Kidney (tissue), 22 donors: ENCODE measurements at places on chromosomes 7 and 10.
A peak's percentile ranks its signal among the peaks of the same experiment; 100 is the strongest.

GRCh38 chr7:44764665-44765578, 16.3 kb downstream of the ZMIZ2 start:
- no peak for DNase-seq

- no peak for DNase-seq
Measured at GRCh38 chr7:134836447-134836846, 57.0 kb downstream of the CALD1 start.

GRCh38 chr7:43694399-43694748, 34.9 kb downstream of the COA1 start:
- no peak for DNase-seq

DNA sequence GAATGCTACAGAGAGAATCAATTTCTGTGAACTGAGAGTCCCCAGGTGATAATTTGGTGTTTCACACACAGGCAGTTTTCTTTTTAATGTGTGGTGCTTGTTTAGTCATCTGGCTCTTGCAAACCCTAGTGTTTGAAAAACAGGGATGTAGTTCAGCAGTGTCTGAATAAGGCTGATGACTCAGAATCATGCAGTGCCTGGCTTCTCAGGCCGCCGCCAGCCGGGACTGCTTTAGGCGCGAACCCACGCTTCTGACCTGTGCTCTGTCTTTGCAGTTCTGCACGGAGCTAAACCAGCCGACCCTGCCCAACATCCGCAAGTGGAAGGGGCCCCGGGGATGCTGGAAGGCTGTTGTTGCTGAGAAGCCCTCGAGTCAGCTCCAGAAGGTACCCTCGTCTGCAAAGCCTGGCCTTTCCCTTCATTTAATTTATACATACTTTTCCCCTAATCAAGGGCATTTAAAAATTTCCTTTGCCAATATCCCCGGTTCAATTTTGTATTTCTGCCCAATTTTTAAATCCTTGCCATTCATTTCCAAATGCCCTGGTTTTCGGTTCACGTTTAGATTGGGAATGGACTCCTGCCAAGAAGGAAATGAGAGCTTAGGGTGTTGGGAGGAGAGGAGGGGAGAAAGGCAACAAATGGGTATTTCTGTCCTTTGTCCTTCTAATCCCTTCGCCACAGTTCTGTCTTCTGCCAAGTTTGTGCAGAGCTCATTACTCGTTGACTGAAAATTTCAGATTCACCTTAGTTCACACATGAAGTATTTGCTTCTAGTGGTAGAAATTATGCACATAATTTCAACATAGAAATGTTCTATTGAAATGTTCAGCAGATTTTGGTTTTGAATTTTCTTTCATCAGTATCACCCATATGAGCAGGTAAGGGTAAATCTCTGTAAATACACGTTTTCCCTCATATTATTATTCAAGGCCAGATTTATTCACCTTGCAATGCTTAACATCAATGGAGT, 108.5 kb upstream of the ANLN start:
- DNase-seq = peak; percentile 52

DNA sequence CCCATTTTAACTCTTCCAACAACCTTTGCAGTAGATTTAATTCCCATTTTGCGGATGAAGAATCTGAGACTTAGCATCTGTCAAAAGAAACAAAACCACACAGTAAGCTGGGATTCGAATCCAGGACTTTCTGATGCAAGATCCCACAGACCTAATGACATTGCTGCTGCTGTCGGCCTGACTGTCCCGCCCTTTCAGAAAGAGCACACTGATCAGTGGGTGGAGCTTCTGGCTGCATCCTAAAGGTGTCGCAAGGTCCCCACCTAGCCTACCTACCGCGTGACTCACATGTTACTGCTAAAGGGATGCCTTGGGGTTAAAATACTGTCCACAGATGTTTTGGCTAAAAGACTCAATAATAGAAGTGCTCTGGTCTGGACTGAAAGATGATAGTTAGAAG, 134.7 kb downstream of the EMX2 start:
- no peak for DNase-seq

GRCh38 chr10:36345807-36346206, 703.7 kb upstream of the FZD8 start:
- DNase-seq = no peak

- no peak for DNase-seq
Measured at GRCh38 chr10:5910323-5911100, 20.5 kb downstream of the FBH1 start.

DNA sequence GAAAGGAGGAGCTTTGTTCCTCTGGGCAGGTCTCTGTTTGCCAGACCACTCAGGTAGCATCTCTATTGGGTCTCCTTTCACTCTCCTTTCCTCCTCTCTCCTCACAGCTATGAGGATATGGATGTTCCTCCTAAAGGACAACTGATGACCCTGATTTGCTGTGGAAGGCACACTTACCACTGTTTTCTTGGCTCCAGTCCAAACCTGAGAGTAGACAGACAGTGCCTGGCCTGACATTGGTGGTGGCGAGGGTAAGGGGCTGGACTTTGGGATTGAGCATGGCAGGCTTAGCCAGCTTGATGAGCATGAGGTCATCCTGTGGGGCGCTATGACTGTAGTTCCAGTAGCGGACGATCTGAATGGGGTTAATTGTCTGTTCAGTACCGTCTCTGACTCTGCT, 3.6 kb downstream of the PRSS37 start:
- no peak for DNase-seq

DNA sequence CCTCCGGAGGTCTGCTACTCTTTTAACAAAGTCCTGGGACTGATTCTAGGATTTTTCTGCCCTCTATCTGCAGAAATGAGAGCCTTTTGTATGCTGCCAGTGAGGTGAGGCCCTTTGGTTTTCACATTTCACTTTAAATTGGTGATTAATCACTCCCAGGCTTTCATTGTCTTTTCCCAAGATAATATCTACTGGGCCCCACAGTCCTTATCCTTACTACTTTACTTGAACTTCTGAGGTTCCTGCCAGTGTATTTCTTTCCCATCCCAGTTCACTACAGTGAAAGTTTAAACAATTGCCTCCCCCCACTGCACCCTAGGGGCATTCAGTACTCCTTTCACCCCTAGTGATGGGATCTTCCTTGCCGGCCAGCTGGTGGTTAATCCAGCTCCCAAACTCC, 127.4 kb upstream of the INHBA start:
- DNase-seq = no peak

DNA sequence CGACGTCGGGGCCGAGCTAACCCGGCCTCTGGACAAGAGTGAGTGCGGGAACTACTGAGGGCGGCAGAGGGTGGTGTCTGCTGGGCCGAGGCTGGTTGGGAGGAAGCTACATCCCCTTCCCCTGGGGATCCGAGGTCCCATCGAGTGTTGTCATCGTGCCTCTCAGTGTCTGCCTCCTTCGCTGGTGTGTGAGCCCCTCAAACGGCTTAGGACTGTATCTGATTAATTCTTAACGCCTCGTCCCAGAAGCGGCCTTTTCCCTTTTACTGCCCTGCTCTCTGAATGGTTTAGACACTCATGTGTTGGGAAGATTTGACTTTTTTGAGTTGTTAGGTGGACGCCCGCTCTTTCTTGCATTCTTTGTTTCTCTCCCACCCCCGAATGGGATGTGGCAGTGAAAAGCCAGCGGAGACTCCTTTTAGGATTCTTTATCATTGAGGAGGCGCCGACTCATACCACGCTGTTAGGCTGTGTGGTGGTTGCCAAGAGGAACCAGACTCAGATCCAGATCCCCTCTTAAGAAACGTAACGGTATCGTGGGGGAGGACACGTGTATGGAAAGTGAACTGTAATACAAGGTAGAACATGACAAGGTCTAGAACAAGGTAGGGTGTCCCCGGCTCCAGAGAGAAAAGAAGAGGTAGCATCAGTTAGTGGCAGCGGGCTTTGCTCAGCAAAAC, 631 bp downstream of the SUPV3L1 start:
- DNase-seq = no peak

DNA sequence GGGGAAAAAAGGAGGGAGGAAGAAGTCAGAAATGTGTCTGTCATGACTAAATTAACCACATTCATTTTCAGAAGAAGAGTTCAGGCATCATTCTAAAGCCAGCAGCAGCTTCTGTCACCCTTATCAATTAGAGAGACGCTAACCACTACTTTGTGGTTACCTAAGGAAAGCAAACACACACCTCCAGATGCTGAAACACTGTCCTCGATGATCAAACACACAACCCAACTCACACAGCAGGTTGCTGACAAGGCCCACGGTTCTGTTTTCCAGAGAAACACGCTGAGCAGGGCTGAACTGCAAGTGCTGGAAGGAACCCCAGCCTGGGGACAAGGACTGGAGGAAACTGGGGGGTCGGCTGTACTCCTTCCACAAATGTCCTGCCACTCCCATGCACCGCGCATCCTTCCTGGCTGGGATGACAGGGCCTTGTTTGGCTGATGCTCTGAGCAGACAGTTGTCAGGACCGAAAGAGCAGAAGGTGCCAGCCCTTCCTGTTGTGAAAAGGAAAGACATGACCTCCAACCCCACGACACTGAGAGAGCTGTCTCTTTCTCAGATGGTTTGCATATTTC, 36.6 kb downstream of the PRKCQ start:
- no peak for DNase-seq

GRCh38 chr10:24944512-24945255, 7.7 kb downstream of the PRTFDC1 start:
- no peak for DNase-seq

GRCh38 chr7:148503900-148504487, 86.6 kb upstream of the C7orf33 start:
- peak; percentile 60 for DNase-seq

GRCh38 chr10:99457813-99458212, 27.4 kb upstream of the GOT1 start:
- DNase-seq = no peak

DNA sequence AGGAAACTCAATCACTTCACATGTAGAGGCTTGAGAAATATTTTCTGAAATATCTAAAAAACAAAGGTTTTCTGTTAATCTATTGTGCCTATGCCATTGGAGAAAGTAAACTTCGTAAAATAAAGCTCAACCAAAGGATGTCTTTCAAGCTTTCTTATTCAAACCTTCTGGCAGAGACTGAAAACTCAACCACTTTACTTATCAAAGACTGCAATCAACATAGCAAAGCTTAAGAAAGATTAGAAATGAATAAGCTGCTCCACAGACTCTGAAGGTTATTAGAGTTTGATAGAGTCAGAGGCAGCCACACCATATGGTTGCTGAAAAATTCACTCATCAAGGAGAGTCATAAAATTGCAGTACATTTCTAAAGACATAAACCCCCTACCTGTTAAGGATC, 245.8 kb upstream of the MEOX2 start:
- no peak for DNase-seq

DNA sequence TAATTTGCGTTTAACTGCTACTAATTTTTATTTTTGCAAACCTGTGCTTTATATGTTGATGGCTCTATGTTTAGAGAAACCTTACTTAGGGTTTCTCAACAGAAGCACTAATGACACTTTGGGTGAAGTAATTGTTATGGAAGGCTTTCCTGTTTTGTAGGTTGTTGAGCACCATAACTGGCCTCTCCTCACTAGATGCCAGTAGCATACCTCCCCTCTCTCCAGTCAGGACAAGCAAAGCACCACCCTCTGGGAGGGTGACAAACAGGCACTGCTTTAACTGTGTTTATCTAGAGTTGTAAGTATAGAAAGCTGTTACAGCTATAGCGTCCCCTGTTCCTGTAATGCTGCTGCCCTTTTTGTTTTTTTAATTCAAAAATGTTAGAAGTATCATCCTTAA, 60.9 kb downstream of the WAC start:
- DNase-seq = no peak

DNA sequence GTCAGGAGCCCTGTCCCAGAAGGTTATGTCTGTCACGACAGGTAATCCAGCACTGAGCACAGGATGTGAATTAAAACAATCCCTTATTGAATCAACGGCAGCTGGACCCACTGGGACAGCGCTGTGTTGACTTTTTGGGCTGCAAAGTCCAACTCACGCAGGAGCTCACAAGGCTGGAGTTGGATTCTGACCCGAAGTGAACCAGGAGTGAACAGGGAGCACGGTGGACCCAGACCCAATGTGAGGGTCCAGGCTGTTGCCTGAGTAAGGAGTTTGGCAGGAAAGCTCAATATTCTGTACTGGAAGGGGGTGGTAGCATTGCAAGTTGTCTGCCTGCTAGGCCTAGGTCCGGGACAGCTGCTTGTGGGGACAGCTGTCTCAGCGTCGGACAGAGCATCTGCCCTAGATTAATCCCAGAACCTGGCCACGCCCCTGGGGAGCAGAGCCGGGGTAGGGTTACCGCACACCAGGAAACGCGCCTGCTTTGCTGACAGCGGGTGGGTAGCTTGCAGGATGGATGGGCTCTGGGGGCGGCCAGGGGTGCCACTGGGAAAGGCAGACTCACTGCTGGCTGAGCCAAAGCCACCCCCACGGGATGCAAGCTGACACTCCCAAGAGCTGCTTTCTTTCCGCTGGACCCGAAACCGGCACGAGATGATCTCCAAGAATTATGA, 24.0 kb downstream of the COL26A1 start:
- no peak for DNase-seq
